ENCODE measurements at places on chromosomes 2 and 18. TPM values are rescaled to one million over a fixed set of nuclear protein-coding genes. Genes with fewer than 3 reads are reported as not detected.

The PIEZO2 gene
- 1.1 TPM for total RNA-seq

The CYP27C1 gene
- total RNA-seq, result not detected

The B3GNT2 gene
- total RNA-seq, result 30.6 TPM

The ERBB4 gene
- 0.42 TPM for total RNA-seq

The TUBB8B gene
- total RNA-seq, result not detected

The ZSWIM2 gene
- total RNA-seq, result not detected

The ZNF142 gene
- total RNA-seq, result 12.5 TPM

The SLC5A7 gene
- not detected for total RNA-seq

The MC5R gene
- not detected for total RNA-seq

The CHRNA1 gene
- 1.5 TPM for total RNA-seq

The LRRC30 gene
- total RNA-seq, result not detected

The KLHL14 gene
- total RNA-seq, result not detected

The SNTG2 gene
- not detected for total RNA-seq

The CCDC121 gene
- total RNA-seq, result 0.83 TPM

The TCF23 gene
- not detected for total RNA-seq

The CASP10 gene
- total RNA-seq, result 4.5 TPM
